ENCODE measurements at places on chromosomes 5 and 9.

DNA sequence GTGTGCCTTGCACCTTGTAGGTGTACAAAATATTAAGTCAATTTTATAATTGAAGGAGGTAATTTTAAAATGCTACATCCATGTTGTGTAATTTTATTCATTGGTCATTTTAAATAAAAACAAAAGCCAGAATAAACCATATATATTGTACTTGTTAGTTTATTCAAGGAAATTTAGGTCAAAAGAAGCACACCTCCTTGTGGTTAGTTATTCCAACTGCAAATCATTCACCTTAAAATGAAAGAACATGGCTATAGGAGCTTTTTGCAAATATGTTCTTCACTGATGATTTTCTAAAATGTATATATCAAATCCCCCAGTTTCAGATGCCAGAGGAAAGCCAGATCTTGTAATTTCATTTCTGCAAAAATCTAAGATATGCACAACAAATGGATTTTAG, 5.4 kb upstream of the MOCS2 start:
- no peak for DNase-seq

DNA sequence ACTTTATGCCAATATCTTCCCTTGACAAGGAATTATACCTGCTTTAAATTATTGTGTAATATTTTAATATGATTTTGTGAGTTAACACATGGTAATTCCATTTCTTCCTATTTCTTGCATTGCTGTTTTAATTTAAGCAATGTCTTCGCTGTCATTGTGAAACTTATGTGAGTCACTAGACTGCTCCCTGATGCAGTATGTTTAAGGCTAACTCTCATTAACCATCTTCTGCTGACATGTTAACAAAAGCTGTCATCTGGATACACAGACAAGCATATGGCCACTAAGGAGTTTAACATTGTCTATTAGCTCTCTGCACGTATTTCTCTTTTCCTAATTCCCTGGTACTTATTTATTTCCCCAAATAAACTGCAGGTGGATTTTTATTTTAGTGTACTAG, 980.8 kb upstream of the CTNND2 start:
- no peak for DNase-seq

- no peak for DNase-seq
Measured at GRCh38 chr9:33172256-33173238, 5.4 kb upstream of the B4GALT1 start.

DNA sequence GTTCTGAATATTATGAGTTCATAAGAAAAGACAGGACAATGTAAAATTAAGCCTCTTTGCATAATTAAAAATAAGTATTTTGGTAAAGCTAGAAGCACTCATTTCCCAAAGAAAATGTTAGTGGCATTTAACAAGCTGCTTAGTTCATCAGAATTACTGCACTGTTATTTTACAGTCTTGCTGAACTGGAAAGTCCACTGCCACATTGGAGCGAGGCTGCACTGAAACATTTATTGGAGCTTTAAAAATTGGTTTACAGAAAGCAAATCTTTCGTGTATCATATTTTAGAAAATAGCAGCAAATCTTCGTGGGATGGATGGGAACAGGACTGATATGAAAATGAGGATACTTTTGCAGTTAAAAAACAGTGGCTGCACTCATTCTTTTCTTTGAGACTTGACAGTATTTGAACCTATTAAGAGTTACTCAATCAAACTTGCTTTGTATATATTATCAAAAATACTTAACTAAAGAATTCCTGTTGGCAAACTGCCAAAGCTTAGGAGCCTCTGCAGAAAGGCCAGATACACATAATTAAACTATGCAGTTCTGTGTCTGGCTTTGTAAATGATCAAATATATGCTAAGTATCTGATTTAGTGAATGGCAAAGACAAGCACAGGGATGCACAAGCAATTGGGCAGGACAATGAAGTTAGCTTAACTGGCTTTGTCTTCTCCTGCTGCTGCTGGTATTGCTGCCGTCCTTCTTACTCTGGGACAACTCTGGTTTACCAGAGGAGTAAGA, 16.5 kb upstream of the FBXL7 start:
- DNase-seq = no peak

DNA sequence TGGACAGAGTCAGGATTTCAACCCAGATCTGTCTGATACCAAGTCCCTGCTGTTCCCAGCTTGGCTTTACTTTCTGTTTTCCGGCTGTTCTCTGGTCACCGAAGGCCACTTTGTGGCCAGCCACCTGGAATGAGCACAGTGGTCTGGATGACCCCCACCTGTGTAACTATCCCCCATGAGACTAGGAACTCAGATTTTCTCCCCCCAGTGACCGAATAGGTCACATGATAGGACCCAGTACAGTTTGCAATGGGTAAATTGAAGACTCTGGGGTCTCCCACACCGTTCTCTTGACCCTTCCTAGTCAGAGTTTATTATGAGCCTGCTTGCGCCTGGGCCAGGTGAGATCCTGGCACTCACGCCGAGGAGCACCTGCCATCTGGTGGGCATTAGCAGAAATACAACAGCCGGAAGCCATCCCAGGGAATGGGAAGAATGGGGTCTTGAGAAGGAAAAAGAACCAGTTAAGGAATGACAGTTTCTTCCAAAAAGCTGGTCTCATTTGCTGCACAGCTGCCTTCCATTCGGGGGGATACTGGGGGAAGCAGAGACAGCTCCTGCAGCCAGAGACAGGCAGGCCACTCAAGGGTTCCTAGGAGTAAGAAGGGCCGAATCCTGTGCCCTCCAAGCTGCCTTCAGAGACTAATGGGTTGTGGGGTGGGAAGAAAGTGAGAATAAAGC, 7.1 kb downstream of the PHYHD1 start:
- no peak for DNase-seq

DNA sequence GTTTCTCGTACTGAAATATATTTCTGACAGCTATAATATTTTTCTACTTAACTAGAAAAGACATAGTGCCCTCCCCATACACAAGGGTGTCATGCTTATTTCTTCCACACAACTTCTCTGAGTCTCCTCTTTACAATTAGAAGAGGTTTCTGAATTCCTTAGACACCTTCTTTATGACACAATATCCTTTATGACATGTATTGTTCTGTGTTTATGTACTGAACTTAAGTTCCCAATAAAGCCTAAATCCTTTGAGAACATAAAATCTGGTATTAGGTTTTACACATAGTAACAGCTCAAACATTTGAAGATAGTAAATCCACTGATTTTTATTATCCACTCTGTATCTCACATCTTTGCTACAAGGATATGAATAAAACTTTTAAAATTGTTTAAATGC, 32.5 kb downstream of the GRAMD2B start:
- DNase-seq = no peak

- DNase-seq = no peak
Measured at GRCh38 chr5:10243660-10244240, 5.9 kb downstream of the ATPSCKMT start.

GRCh38 chr9:130561056-130561455, 18.3 kb upstream of the FUBP3 start:
- DNase-seq = no peak

GRCh38 chr5:146894753-146895521, 16.4 kb upstream of the PPP2R2B start:
- no peak for DNase-seq

GRCh38 chr9:91276513-91276912, 85.2 kb downstream of the AUH start:
- DNase-seq = no peak

DNA sequence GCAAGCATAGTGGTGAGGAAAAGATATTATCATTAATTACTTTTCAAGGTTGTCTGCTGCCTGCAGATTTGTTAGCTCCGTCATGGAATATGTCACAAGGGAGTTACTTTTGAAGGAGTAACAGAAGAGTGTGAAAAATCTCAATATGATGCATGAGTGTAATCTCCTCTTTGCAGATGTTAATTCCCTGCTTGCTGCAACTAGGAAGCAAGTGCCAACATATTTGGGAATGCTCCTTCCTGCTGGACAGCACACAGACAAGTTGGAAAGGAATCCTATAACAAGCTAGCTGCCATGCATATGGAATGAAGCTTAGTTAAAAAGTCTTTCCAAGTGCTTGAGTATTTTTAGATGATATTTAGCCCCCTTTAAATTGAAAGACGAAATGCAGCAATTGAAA, 2023.6 kb upstream of the CDH6 start:
- no peak for DNase-seq

- no peak for DNase-seq
Measured at GRCh38 chr9:135326141-135326540, 153.4 kb upstream of the PPP1R26 start.

DNA sequence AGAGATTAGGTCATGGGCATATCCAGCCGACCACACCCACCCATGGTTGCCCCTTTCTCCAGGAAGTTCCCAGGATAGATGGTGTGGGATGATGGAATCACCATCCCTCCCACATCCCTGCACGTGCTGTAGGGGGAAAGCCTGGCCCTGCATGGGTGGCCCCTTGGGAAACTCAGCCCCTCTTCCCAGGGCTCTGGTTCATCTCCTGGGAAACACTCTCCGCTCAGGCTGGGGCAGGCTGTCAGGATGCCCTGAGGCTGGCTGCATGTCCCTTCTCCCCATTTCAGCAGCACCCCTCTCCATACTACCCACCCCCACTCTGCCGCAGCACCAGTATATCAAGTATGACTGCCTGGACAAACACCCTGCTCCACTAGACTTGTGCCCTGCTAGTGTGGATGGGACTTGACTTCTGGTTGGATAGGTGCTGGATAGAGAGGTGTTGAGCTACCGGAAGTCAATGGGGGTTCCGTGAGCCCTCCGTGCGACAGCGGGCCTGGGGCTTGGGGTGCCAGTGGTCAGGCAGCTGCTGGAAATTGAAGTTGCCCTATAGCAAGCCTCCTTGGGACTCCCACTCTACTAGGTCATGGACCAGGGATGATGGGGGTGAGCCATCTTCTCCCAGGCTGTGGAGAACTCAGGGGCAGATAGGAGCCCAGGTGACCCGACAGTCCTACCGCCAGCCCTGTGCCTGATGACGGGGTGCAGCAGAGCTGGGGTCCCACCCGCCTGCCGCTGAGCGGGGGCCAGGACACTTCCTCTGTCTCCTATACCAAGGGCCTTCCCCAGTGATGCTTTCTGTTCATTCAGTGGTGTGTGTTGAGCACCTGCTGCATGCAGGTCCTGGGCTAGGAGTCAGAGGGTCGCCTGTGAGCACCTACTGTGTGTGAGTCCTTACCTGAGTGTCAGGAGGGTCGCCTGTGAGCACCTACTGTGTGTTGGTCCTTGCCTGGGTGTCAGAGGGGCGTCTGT, 69.4 kb upstream of the COL5A1 start:
- DNase-seq = no peak

- DNase-seq = no peak
Measured at GRCh38 chr5:124156415-124156996, 589.9 kb downstream of the ZNF608 start.

- no peak for DNase-seq
Measured at GRCh38 chr9:100228352-100228869, 124.3 kb downstream of the TEX10 start.

DNA sequence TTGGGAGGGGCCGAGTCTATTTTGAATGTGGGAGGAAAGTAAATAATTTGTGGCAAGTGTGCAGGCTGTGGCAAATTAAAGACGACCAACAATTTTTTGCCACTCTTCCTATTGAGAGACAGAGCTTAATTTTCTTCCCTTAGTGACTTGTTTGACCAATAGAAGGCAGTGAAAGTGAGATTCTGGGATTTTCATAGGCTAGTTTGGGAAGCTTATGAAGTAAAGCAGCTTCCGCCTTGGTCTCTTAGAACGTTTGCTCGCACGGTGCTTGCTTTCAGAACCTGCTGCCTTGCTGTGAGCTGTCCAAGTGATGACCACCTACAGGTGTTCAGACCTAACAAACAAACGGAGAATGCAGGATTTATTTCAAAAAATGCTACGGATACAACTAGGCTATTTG, 6.7 kb upstream of the OR1N2 start:
- DNase-seq = no peak

DNA sequence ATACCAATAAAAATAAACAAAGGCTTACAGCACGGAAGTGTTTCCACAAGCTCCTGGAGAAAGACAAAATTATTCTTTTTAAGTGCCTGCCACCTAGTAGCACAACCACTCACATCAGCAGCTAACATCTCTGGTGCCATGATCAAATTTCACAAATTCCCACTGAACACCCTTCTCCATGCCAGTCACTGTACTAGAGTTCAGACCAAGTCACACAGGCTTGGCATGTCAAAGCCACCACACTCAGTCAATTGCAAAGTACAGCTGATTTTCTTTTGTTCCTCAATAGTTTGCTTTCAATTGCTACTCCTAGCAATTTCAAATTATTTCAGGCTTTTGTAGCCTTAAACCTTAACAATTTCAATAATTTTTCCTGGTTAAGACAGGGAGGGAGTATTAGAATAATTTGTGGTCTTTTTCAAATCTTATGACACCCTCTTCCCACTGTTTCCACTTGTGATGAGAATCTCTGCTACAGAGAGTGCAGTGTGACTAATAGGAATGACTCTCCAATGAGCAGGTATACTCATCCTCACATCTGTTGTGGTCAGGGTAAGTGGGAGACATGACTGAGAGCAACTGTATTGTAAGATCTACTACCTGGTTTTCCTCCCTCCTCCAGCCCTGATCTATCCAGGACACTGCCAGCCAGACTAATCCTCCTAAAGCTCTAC, 46.2 kb downstream of the RNF145 start:
- DNase-seq = no peak

GRCh38 chr5:64144425-64145215, 21.0 kb upstream of the RNF180 start:
- no peak for DNase-seq

GRCh38 chr9:20382460-20383071, 239.7 kb downstream of the MLLT3 start:
- no peak for DNase-seq

DNA sequence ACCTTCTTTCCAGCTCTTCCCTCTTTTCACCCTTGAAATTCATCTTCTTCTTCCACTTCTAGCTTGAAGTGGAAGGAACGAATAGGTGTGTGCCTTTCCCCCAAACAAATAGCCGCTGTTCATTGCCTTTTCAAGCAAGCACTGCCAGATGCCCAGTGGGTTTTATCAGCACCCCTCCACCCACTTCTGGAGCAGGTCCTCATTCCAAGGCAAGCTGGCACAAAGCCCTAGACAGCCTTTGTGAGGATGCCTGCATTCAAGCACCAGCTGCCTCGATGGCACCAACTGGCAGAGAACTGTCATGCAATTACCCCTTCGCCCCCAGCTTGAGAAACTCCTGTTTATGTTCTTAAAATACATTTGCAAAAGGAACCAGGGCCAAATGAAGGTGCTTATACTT, 36.5 kb downstream of the SERINC5 start:
- DNase-seq = no peak

GRCh38 chr5:82792096-82792495, 285.1 kb downstream of the TMEM167A start:
- DNase-seq = no peak

- no peak for DNase-seq
Measured at GRCh38 chr9:13705373-13705772, 425.9 kb upstream of the MPDZ start.

- DNase-seq = no peak
Measured at GRCh38 chr5:141714542-141715310, 32.7 kb upstream of the ARAP3 start.

GRCh38 chr5:81172710-81173109, 60.4 kb upstream of the CKMT2 start:
- DNase-seq = no peak

- no peak for DNase-seq
Measured at GRCh38 chr5:13572163-13572562, 372.3 kb downstream of the DNAH5 start.
